ENCODE measurements at places on chromosomes 1 and 21. TPM values are rescaled to one million over a fixed set of nuclear protein-coding genes. Genes with fewer than 3 reads are reported as not detected.

Gene PEAR1
- total RNA-seq: 1.6 TPM

Gene CLCNKB
- total RNA-seq: not detected

Gene NUF2
- 8.6 TPM for total RNA-seq

Gene BSND
- total RNA-seq: not detected

- ATAC-seq: no peak
Observed at GRCh38 chr21:27532076-27532475, 565.2 kb upstream of the ADAMTS5 start.

DNA sequence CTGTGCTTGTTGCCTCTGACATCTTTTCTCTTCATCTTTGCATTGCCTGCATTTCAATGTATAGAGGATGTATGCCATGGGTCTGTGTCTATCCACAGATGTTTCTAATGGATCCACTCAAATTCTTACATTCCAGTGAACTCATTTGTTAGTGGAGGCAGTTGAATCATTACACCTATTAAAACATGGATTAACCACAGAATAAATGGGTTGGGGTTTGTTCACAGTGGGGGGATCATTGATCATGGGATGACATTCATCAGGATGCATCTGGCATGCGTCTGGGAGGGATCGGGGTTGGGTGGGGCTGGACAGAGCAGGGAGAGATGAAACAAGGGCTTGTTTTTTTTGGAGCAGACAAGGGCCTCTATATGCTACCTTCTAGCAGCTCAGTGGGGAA, 182.5 kb downstream of the RHOU start:
- ATAC-seq: no peak

DNA sequence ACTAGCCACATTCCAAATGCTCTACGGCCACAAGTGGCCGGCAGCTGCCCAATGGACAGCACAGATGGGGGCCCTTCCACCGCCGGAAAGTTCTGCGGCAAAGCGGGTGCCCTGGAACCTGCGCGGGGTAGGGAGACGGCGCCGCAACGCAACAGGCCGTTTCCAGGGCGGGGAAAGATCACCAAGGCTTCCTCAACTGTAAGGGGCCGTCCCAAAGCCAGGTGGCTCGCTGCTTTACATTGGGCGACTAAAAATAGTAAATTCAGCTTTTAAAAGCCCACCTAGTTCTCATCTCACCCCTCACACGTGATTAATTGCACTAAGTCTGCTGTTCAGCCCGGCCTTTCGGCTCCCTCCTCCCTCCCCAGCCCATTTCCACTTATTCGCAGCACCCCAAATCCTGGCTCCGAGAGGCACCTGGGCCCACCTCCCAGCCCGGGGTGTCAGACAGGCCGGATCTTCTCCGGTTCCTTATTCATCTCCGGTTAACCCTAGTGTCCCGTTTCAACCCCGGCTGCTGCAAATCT, 643 bp downstream of the CFAP298 start:
- ATAC-seq: peak; percentile 40

- no peak for ATAC-seq
Observed at GRCh38 chr1:98403963-98404480, 257.5 kb upstream of the SNX7 start.

DNA sequence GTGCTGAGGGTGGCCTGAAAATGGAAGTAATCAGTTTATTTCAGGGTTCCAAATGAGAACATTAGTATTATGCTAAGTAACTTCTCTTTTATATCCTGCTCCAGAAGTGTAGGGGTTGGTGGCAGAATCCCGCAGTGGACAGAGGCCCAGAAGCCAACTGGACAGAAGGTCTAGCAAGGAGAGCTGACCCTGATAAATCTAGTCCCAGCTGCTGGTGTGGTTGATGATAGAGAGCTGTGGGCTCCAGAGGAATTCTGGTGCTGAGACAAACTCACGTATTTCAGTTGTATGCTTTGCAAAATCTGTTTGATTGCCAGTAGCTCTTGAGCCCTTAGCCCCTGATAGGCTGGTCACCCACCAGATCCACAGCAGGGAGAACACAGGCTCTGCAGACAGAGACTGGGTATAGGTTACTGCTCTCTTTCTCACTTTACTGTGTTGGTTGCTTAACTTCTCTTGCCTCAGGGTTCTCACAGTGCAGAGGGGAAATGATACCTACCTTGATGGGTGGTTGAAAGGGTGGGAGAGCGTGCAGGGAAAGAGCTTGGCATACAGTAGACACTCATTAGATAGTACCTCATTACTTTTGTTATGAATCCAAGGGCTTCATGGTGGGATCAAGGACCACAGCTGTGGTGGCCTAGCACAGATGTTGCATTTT, 29.6 kb upstream of the CACNA1E start:
- ATAC-seq: no peak

GRCh38 chr1:229757226-229757625, 131.2 kb downstream of the URB2 start:
- peak; percentile 28 for ATAC-seq

GRCh38 chr1:40092706-40093639, 4.1 kb downstream of the PPT1 start:
- ATAC-seq: no peak

DNA sequence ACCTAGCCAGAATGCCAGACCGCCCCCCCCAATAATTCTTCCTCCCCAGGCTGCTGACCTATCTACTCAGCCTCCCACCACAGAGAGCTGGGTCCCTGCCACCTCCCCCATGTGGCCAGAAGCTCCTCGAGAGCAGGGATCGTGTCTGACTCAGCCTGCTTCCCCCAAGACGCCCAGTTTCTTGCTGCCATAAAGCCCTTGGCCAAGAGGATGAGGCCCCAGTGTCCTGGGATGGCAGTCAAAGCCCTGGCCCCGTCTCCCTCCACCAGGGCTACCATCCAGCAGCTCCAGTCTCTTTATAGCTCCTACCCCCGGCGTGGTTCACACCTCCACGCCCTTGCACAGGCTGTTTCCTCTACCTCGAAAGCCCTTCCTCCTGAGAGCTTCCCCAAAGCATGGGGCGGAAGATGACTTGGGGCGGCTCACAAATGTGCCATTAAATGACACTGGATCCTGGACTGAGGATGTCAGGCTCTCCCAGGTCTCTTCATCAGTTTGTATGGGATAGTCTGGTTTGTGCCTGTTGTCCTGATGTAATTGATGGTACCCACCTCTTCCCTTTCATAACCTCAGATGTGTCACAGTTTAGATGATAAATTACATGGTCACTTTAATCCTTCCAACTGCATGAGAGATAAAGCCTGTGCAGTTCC, 13.2 kb downstream of the ADGRB2 start:
- no peak for ATAC-seq

- no peak for ATAC-seq
Observed at GRCh38 chr1:201208236-201208635, 17.6 kb downstream of the IGFN1 start.

DNA sequence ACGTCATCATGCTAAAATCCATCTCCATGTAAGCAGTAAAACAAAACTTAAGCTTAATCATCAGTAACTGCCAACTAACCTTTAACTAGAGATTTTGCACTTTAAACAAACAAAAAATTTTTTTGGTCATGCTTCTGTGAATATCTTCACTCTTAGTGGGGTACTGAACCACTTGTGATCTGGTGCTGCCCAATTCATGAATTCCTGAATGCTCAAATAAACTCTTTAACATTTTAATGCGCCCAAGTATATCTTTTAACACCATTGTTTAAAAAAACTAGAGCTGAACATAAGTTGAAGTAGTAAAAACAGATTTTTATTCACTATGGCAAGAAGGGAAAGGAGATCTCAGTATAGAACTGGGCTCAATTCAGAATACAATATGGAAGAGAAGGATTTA, 196.9 kb upstream of the USP24 start:
- no peak for ATAC-seq

DNA sequence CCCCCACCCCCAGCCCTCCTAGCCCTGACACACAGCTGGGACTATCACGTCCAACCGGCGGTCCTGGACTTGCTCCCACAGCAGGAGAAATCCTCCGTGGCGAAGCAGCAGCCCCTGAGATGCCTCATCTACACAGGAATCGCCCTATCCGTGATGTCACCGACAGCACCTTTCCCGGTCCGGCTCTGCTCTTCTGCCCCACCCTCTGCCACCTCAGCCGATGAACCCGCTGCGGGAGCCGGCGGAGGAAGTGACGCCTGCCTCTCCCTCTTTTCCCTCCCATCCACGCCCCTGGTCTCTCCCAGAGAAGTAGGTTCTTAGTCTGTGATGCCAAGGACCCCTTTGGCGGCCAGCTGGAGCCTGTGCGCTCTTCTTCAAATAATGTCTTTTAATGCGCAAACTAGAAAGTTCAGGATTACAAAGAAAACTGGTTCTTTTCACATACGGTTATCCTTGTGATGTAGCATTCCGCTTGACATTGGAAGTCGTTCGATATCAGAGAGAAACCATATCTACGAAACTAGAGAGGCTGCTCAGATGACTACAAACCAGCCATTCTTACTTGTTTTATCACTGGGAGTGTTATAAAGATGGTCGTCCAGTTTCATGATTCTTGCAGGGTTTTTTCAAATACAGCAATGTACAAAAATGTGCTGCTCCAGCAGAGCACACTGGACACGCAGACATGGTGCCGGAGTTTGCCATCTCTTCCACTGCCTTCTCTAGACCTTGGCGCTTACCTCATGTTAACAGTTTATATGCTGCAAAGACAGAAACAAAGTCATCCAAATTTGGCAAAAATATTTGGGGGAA, 120.3 kb downstream of the PPIAL4G start:
- peak; percentile 98 for ATAC-seq

DNA sequence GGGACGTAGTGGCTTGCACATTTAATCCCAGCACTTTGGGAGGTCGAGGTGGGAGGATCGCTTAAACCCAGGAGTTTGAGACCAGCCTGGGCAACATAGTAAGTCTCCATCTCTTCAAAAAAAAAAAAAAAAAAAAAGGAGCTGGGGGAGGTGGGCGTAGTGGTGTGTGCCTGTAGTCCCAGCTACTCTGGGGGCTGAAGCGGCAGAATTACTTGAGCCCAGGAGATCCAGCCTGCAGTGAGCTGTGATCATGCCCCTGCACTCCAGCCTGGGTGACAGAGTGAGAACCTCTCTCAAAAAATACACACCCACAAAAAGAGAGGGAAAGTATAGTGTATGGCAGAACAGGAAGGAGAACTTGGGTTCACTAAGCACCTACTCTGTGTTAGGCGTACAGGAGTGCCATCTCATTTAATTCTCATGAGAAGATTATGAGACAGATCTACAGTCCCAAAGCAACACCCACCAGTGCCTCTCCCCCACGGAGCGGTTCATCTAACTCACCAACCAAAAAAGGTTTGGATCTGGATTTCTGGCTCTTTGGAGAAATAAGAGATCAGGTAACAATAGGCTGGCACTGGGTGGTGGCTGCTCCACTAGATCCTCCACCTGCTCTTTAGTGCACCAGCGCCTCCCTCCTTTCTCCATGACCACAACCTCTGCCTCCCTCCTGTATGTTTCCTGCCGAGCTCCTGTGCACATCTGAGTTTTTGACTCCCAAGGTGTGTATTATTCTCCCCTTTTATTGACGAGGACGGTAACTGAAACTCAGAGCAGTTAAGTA, 1.4 kb upstream of the TRAF5 start:
- no peak for ATAC-seq

GRCh38 chr1:167510881-167511280, 7.4 kb downstream of the CD247 start:
- no peak for ATAC-seq

DNA sequence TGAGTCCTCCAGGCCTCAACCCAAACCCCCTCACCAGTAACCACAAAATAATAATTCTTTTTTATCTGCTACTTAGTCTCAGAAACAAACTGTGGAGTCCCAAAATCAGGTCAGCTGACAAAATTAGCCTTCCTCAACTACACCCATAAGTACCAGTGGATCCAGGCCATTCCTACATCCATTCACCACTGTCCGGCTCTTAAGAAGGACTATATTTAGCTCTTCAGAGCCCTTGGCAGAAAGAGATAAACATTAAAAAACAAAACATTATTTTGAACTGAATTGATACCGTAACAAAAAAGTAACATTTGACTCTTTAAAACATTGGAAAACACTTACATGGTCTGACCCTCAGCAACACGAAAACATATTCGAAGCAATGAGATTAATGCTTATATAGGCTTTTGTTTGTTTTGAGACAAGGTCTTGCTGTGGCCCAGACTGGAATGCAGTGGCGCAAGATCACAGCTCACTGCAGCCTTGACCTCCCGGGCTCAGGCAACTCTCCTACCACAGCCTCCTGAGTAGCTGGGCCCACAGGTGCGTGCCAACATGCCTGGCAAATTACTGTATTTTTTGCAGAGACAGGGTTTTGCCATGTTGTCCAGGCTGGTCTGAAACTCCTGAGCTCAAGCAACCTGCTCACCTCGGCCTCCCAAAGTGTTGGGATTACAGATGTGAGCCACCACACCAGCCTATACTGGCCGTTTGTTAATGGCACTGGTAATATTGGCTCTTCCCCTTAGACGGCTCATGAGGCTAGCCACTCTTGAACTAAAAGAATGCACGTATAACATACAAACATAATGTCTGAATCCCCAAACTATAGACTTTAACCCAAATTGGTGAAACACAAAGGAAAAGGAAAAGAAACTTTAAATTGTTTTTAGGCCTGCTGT, 330.7 kb downstream of the SMYD3 start:
- ATAC-seq: no peak

DNA sequence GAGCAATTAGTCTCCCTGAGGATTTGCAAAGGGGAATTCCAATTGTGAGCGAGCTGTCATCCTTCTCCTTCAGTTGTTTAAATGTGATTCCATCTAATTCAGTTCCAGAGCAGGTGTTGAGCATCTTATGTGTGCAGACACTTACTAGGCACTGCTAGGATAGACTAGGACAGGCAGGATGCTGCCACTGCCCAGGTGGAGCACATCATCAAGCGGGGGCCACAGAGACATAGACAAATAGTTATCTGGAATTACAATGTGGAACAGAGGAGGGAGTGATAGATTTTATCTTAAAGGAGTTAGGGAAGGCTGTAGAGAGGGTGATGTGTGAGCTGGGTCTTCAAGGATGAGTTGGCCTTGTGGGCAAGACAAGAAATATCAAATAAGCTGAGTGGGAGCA, 55.9 kb downstream of the CDC7 start:
- ATAC-seq: no peak

GRCh38 chr1:73593804-73594203, 604.2 kb downstream of the LRRIQ3 start:
- ATAC-seq: peak; percentile 26

- no peak for ATAC-seq
Observed at GRCh38 chr21:42744520-42745445, 91.4 kb downstream of the PDE9A start.

GRCh38 chr1:197632651-197633050, 142.6 kb downstream of the DENND1B start:
- no peak for ATAC-seq

GRCh38 chr1:14899686-14900085, 253.9 kb upstream of the TMEM51 start:
- ATAC-seq: no peak

Data from esophagus mucosa (tissue), 1 donor.